ENCODE measurements at places on chromosomes 5 and 9. TPM values are rescaled to one million over a fixed set of nuclear protein-coding genes. Genes with fewer than 3 reads are reported as not detected.

DNA sequence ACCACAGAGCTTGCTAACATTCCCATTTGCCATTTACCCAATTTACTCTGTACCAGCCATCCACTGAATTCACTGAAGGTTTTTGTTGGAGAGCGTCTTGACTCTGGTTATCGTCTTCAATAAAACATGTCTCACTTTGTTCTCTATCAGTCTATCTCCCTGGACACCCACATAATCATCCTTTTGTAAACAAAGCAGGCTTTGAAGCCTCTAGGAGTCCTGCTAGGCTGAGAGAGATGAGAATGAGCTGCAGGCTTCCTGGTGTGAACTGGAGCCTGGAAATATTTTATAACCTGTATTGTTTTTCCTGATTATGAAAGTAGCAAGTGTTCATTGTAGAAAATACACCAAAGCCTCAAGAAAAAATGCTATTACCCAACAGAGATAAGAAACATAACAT lies 140.6 kb upstream of the ZNF366 start:
- DNase-seq = no peak

GRCh38 chr5:107539726-107540330 lies 130.9 kb downstream of the EFNA5 start:
- no peak for DNase-seq

GRCh38 chr5:55039843-55040242 lies 15.8 kb downstream of the GZMK start:
- no peak for DNase-seq

GRCh38 chr5:36619012-36619635 lies 12.7 kb downstream of the SLC1A3 start:
- DNase-seq = no peak

PRRC2B gene
- 131 TPM for total RNA-seq

F12 gene
- 34.0 TPM for total RNA-seq

SCGB3A2 gene
- 0.67 TPM for total RNA-seq

FBLL1 gene
- 0.58 TPM for total RNA-seq

All from colonic mucosa (tissue), 4 donors.